ENCODE measurements at places on chromosomes 5 and 9. TPM values are rescaled to one million over a fixed set of nuclear protein-coding genes. Genes with fewer than 3 reads are reported as not detected.
A peak's percentile ranks its signal among the peaks of the same experiment; 100 is the strongest.

- no peak for DNase-seq
Measured at GRCh38 chr5:75274486-75274885, 37.8 kb upstream of the ANKRD31 start.

DNA sequence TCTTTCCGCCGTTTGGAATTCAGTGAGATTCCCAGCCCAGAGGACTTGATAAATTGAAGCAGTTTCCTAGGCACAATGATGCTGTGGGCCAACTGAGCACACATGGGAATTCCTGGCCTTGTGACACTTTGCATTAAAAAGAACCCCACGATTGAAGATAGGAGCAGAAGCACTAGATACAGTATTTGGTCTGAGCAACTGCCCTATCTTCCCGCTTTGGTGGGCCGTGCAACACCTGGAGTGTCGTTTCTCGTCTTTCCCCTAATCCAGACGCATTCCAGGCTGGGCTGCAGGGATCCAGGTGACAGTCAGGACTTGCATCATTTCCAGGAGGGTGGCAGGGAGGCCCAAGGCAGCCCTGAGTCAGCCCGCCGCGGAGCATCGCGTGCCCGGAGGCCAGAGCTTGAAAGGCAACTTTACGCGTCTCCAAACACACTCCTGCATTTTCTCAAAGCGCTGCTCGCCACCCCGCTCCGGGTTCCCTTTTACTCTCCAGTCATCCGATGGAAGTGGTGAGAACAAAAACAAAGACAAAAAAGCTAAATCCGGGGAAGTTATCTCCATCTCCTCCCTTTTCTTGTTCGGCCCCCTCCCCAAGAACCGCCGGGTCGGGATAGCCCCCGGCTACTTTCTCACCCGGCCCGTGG lies 753 bp upstream of the STC2 start:
- no peak for DNase-seq

- peak; percentile 42 for DNase-seq
Measured at GRCh38 chr5:179610109-179610902, 13.2 kb downstream of the HNRNPH1 start.

GRCh38 chr9:127233989-127234388 lies 30.6 kb upstream of the GARNL3 start:
- no peak for DNase-seq

GRCh38 chr9:15240927-15241326 lies 66.1 kb downstream of the TTC39B start:
- DNase-seq: no peak

DNA sequence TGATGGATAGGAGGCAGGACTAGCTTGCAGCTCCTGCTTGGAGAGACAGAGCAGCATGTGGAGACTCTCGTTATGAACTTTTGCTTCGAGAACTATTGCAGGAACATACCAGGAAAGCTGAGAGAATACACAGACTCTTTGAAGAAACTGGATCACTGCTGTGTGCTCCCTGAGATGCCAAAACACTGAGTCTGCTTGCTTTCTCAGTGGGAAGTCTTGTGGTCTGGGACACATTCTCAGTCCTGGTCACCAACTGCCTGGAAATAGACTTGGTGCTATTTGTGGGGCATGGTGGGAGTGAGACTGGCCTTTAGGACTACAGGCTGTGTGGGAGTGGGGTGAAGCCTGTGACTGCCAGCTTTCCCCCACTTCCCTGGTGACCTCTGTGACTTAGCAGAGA lies 252.6 kb downstream of the MED10 start:
- no peak for DNase-seq

- no peak for DNase-seq
Measured at GRCh38 chr5:38483805-38484398, 72.5 kb downstream of the LIFR start.

- no peak for DNase-seq
Measured at GRCh38 chr5:53424686-53425615, 55.5 kb upstream of the FST start.

DNA sequence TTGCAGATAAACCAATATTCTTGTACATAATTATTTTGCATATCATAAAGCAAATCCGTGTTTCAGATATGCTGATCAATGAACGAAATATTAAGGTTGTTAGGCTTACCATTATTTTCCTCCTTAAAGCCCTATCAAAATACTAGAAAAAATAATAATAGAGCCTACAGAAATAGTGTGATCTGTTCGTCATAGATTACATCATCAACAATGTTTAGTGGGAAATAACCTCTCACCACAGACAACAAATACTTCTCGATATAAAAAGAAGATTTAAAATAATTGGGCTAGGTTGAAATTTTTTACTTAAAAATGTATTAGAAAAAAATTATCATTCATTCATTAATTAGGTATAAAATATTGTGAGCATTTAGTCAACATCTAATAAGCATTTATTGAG lies 71.0 kb upstream of the ADCY2 start:
- no peak for DNase-seq

DNA sequence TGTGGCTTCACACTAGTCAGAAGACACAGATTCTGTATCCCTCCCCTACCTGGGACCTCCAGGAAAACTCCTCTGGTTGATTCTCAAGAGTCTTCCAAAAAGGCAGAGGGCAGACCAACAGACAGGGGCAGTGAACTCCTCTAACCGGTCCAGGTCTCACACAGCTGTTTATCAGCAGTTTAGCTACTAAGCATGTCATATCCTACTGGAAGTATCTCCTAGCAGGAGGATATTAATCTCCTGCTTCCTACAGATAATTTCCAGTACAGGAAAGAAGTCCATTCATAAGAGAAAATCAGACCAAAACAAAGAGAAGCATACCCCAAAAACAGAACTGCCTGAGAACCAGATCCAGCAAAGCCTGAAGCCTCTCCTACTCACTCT lies 64.3 kb downstream of the DTWD2 start:
- DNase-seq: no peak

GRCh38 chr9:116042321-116042720 lies 111.3 kb upstream of the PAPPA start:
- no peak for DNase-seq

DNA sequence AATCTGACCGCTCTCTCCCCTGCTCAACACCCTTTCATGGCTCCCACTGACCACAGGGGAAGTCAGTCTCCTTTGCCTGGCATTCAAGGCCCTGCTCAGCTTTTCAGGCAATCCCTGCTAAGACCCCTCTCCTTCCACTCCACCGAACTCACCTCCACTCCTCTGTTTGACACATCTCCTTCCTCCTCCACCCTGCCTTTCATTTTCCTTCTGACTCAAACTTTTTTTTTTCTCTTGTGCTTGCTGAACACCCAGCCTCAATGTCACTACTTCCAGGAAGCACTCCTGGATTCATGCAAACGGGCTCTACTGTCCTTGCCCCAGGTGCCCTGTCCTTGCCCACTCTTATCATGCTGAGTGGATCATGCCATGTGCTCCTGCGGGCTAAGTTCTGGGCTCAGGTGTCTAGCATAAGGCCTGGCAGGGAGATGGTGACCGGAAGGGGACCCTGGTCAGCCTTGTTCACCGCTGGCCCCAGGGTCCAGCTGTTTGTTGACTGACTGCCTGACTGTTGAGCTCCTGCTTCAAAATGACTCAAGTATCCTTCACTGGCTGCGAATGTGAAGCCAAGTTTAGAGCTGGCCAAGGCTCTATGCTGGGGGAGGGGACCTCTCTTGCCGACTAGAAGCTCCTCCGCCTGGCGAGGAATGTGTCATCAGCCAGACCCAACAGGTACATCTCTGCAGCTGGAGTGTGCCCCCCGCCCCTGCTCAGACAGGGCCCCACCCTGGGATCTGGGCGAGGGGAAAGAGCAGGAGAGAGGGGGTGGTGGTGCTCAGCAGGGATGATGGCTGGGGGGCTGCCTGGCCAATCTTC lies 6.2 kb downstream of the NR5A1 start:
- no peak for DNase-seq

CCDC152 gene
- total RNA-seq: 5.2 TPM

PIP5K1B gene
- 2.0 TPM for total RNA-seq

PCDHA1 gene
- total RNA-seq: not detected

BSPRY gene
- total RNA-seq: 0.22 TPM

SPOCK1 gene
- total RNA-seq: 52.4 TPM

AIF1L gene
- 92.1 TPM for total RNA-seq

ZBED3 gene
- 7.6 TPM for total RNA-seq

PCDH12 gene
- total RNA-seq: 7.0 TPM

NR5A1 gene
- not detected for total RNA-seq

FGF10 gene
- 13.1 TPM for total RNA-seq

All from sciatic nerve (tissue), 2 donors.